ENCODE measurements at places on chromosomes 6 and 20. TPM values are rescaled to one million over a fixed set of nuclear protein-coding genes. Genes with fewer than 3 reads are reported as not detected.

C20orf144 gene
- total RNA-seq, result 0.42 TPM

- no peak for DNase-seq
Measured at GRCh38 chr6:127547904-127548649, 28.9 kb upstream of the C6orf58 start.

- DNase-seq, result no peak
Measured at GRCh38 chr6:162450358-162450757, 277.2 kb downstream of the PRKN start.

ASCC3 gene
- total RNA-seq, result 72.9 TPM

NRSN1 gene
- not detected for total RNA-seq

- DNase-seq, result no peak
Measured at GRCh38 chr20:35039846-35040489, 52.6 kb downstream of the TRPC4AP start.

PRRT1 gene
- 0.25 TPM for total RNA-seq

- DNase-seq, result no peak
Measured at GRCh38 chr6:100915876-100916275, 34.7 kb upstream of the ASCC3 start.

- no peak for DNase-seq
Measured at GRCh38 chr6:82680192-82680591, 316.6 kb downstream of the TPBG start.
